ENCODE measurements at places on chromosomes 7 and 10. TPM values are rescaled to one million over a fixed set of nuclear protein-coding genes. Genes with fewer than 3 reads are reported as not detected.

GARIN1A gene
- 0.81 TPM for total RNA-seq

MMD2 gene
- not detected for total RNA-seq

- DNase-seq, result no peak
These were observed 309.5 kb upstream of the TEX47 start for GRCh38 chr7:89104748-89105685.

DNA sequence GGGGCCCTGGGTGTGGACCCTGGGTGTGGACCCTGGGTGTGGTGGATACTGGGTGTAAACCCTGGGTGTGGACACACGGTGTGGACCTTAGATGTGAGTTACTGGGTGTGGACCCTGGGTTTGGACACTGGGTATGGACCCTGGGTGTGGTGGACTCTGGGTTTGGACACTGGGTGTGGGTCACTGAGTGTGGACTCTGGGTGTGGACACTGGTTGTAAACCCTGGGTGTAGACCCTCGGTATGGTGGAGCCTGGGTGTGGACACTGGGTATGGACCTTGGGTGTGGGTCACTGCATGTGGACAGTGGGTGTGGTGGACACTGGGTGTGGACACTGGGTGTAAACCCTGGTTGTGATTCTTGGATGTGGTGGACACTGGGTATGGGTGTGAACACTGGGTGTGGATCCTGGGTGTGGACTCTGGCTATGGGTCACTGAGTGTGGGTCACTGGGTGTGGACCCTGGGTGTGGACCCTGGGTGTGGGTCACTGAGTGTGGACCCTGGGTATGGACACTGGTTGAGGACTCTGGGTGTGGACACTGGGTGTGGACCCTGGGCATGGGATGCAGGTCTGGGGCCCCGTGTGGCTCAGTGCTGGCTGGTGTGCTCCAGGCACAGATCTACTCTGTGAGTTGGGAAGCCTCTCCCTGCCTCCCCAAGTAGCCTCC is 356.2 kb downstream of the GLRX3 start:
- DNase-seq, result no peak

- DNase-seq, result no peak
These were observed 11.5 kb upstream of the TSGA13 start for GRCh38 chr7:130697820-130698219.

CUTC gene
- 13.7 TPM for total RNA-seq

DEPP1 gene
- 13.4 TPM for total RNA-seq

DNA sequence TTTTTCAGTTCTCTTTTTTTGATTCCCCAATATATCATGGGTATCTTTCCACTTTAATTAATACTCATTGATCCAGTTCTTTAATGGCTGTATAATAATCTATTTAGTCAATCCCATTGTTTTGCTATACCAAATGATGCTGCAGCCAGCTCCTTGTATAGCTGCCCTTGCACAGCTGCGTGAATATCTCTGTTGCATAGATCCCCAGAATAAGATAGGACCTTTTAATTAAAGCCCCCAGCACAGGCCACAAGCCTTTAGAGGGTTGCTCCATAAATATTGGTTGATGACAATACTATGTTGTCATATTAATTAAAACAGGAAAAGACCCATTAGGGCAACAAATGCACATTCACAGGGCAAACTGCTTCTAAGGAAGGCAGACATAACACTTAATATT is 57.9 kb downstream of the BUB3 start:
- no peak for DNase-seq

DNA sequence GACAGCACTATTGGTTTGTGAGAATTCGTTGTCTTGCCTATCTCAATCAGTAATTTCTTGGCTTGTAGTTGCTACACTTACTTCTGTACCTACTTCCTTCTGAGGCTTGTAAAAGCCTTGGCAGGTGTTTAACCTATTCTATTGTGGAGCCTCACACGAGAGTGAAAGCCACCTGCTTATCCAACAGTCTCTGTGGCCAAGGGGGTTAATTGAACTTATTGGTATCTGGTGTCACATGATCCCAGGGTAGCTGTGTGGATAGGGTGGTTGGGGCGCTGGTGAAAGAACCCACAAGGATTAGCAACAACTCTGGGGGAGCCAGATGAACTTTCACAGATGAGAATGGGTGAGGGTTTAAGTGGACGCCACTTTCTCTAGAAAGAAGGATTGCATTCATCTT is 13.9 kb upstream of the ATP6V0E2 start:
- no peak for DNase-seq

SLC13A4 gene
- not detected for total RNA-seq

UPK3BL2 gene
- total RNA-seq, result 13.4 TPM

- no peak for DNase-seq
These were observed 530.3 kb downstream of the TCERG1L start for GRCh38 chr10:130781206-130781605.

INMT gene
- 6.4 TPM for total RNA-seq

DNA sequence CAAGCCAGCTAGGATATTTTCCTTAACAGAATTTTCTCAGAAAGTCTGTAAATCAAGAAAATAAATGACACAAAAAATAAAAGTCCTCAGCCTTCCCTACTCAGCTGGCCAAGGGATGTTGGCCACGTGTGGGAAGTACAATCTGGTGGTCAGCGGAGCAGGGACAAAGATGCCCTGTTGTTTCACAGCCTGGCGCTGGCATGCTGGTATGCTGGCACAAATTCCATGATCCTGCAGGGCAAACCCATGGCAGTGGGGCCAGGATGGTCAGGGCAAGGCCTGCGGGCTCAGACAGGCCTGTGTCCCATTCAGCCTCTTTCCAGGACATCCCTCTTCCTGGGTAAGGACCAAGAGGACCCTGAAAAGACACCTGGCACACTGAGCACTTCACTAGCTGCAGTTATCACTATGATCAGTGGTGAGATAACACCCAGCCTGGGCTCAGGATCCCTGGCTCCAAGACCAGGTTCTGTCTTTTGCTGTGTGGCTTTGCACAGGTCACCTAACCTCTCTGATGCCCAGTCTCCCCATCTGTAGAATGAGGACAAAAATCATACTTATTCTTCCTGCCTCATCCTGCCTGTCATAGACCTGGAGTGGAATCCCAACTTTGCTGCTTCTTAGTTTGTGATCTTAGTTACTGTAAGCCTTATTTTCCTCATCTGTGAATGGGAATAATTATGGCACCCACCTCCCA is 10.8 kb upstream of the HSPA12A start:
- DNase-seq, result no peak

GRCh38 chr10:104778371-104778770 is 137.3 kb downstream of the SORCS3 start:
- no peak for DNase-seq

GRCh38 chr10:100254191-100254590 is 13.2 kb downstream of the CWF19L1 start:
- no peak for DNase-seq

GRCh38 chr7:45253368-45253767 is 95.8 kb downstream of the RAMP3 start:
- no peak for DNase-seq

DNA sequence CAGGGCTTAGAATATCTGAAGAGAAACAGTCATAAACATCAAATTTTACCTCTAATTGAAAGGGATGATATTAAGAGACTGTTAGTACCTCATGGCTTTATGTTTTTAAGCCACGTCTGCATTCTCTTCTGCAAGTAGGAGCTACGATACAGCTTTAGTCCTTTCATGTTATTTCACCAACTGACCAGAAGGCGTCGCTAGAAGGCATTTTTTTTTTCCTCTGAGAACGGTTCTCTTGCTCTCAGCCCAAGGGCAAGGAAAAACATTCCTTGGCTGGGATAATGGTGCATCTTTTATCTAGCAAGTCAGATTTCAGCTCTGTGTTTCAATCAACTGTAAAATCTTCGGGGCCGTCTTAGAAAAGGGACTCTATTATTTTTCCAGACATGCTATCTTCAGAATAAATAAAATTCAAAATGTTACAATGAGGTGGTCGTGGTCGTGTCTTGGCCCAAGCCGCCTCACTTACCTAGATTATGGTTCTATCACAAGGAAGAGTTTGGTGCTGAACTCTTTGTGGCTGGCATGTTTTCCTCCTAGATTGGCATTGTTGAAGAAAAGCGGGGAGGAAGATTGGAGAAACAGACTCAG is 41.6 kb upstream of the LYZL2 start:
- DNase-seq, result no peak

DNA sequence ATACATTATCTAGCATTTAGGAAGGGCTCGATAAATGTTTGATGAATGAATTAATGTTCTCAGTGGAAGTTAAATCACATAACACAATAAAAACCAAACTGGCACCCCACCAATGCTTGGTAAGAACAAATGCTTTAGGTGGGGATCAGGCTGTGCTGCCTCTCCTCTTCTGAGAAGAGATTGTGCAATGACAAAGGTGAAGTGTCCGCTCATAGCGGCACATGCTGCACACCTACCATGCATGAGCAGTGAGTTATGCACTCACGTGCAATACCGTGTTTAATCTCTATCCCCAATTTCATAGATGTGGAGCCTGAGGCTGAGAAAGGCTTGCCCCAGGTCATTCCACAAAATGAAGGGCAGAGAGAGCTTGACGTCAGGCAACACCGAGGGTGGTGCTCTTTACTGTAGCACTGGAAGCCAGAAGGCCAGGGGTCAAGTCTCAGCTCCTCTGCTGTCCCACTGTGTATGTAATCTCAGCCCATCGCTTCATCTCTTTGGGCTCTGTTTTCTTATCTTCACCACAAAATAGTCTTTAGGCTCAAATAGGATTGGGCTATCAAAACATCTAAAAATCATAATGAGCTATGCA is 72.9 kb upstream of the EFCAB10 start:
- no peak for DNase-seq

- DNase-seq, result no peak
These were observed 137.2 kb upstream of the IGFBP3 start for GRCh38 chr7:46058086-46058823.

DNA sequence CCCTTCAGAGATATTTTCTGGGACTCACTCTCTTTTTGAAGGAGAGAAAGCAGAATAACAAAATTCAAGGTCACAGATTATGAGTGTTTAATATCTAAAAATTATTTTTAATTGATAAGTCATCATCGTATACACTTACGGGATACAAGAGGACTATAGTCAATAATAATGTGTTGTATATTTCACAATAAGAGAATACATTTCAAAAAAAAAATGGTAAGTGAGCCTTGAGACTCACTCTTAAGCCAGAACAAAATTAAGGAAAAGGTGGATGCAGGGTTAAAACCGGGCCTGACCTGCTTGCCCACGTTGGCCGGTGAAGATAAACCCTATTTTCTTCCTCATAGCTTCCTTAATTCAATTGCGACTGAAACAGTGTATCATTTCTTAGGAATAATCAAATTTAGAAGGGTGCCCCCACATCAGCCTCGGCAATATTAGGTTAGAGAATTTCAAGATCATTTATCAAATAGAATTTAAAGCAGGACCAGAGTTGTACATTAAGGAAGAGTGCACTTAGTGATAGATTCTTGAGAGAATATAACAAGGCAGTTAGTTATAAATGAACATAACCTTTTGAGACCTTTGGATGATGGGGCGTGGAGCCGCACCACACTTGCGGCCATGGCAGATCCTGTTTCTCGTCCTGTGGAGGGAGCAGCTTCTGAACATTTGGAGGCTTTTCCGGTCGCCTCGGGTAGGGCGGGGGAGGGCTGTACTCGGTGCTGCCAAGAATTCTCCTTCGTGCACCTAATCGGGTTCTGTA is 321.8 kb downstream of the PAXIP1 start:
- no peak for DNase-seq

- DNase-seq, result no peak
These were observed 186.0 kb downstream of the KIF20B start for GRCh38 chr10:89887406-89887805.

DNA sequence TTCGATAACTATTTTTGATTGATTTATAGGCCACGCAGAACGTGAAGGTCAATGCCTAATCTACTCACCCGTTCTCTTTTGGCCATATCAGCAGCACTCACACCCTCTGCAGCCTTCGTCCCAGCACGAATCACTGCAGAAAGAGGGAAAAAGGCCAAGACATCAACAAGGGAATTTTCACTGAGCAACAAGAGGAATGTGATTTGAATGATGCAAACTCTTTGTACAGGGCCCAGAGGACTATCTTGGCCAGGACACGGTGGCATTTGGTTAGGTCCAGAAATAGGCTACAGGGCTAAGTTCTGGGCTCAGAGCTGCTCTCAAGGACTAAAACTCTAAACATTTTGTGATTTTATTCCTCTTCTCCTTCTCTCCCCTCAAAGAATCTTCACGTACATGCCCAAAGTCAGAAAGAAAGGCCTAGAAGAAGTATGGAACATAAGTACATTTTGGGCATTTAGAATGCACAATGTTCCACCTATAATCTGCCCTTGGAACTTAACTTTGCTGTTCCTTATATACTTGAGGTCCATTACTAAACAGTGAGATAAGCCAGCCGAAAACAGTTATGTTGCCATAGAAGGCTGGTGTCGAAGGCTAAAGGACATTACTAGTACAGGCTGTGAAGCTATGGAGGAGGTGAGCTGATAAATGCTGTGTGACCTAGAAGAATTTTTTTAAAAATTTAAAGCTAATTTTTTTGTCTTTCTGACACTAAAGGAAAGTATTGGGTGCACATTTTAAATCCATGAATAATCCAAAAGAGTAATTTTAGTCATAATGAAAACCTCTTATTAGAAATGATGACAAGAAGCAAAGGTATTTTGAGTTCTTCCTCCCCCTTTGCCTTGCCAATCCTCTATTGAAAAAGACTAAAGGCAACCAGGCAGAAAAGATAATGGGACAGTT is 20.0 kb downstream of the RBM28 start:
- DNase-seq, result no peak

DNA sequence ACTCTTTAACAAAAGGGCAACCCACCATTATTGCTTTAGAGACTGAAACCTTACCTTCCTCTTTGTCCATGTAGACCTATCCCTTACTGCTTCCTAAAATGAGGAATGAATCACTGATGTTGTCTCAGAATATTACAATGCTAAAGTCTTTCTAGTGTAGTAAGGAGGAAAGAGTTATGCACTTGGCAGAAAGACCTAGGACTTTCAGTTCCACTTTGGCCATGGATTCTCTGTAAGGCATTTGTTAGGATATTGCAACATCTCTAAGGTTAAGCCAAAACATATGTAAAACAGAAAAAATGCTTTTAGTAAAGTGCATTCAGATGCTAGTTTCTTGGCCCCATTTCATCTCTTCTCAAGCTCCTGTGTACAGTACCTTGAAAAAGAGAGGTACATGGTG is 230.9 kb downstream of the PARD3 start:
- DNase-seq, result no peak

DNA sequence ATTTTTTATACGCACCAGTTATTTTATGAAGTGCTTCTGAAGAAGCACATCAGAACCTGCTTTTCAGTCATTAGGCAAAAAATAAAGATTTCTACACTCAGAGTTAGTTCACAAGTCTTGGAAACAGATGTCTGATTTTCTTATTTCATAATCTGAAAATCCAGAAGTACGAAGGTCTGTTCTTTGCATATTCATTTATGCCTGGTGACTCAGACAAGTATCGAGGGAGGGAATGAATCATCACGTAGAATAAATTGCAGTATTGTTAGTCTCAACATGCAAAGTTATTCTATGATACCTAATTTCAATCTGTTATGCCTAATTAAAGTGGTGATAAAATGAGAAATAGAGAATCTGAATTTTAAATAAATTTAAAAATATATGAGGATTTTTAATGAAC is 113.6 kb upstream of the SEM1 start:
- no peak for DNase-seq

DNA sequence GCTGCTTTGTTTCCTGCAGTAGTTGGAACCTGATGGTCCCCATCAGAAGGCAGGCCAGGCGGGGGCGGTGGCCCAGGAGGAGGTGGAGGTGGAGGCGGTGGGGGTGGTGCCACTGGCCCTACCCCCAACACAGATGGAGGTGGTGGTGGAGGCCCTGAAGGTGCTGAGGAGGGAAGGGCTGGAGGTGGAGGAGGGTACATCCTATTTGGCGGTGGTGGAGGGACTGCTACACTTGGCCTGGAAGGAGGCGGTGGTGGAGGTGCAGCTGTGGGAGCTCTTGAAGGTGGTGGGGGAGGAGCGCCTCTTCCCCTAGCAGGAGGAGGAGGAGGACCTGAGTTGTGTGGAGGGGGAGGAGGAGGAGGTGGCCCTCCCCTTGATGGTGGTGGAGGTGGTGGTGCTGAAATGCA is 36.8 kb downstream of the LMOD2 start:
- DNase-seq, result no peak

Data from left colon (tissue), 2 donors.